ENCODE measurements at places on chromosomes 2 and 18.

DNA sequence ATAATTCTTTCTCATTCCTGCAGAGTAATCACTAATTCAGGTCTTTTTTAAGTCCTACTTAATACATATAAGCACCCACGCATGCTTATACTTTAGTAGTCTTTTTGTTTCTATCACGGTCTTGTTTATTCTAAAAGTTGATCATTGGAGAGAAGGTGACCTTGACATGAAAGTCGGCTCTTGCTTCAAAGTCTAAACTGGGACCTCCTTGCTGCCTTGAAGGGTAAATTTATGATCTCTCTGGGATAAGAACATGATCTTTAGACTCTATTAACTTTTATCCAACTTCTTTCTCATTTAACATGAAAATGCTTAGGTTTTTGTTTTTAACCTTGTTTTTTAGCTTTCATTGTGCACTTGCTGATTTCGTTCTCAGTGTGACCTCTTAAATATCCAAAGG is 792.3 kb downstream of the DPP10 start:
- DNase-seq = no peak

DNA sequence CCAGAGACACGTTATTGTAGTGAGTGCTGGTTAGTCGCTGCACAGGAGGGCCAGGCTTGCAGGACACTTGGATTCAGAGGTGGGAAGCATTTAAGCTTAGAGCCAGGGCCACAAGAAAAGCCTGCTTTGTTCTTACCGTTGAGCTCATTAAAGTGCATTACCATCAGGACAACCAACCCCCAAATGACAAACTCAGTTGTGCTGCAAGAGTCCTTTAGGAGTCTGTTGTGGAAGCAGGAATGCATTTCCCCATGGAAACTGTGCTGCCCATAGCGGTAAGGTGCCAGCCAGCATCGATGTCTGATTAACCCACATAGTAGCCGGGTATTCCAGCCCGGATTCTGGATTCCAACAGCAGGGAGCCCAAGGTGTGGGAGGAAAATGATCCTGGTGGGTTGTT is 23.4 kb upstream of the REEP1 start:
- no peak for DNase-seq

GRCh38 chr2:224099861-224100643 is 61.0 kb upstream of the SERPINE2 start:
- DNase-seq = no peak

GRCh38 chr2:45470531-45470930 is 140.5 kb downstream of the SRBD1 start:
- DNase-seq = no peak

GRCh38 chr2:12828980-12829379 is 112.2 kb downstream of the TRIB2 start:
- DNase-seq = no peak

- no peak for DNase-seq
These were observed 536 bp downstream of the XDH start for GRCh38 chr2:31413862-31414550.

- no peak for DNase-seq
These were observed 32.2 kb downstream of the GPR39 start for GRCh38 chr2:132448771-132449170.

DNA sequence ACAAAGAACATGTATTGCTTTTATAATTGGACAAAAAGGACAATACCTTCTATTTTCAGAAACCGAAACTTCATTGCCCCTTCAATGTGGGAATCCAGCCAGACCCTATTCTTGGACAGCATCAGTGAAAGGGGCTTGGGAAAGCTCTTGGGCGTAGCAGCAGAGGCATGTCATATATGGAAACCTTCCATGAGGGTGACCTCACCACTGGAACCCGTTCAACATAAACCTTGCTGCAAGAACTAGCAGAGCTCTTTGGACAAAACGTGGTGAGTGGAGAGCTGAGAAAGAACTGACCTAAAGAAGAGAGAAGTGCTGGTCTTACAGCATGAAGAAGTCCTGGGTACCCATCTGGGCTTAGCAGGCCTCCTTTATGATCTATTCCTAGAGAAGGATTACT is 22.7 kb upstream of the ACTG2 start:
- DNase-seq = no peak

DNA sequence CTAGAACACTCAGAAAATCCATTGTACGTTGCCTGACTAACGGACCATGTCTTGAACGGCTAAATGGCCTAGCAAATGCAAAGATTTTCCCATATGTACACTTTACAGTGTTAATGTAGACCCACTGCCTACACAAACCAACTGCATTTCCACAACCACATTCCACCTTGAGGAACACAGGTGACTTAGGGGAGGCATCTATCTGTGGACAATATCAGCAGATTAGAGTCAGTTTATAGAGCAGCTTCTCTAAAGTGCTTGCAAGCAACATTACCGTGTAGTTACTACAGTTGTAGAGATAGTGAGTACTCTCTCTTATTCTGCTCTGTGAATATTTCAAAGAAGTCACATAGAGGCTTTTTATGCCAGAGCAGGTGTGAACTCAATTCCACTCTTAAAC is 139.6 kb downstream of the TCF4 start:
- DNase-seq = no peak

DNA sequence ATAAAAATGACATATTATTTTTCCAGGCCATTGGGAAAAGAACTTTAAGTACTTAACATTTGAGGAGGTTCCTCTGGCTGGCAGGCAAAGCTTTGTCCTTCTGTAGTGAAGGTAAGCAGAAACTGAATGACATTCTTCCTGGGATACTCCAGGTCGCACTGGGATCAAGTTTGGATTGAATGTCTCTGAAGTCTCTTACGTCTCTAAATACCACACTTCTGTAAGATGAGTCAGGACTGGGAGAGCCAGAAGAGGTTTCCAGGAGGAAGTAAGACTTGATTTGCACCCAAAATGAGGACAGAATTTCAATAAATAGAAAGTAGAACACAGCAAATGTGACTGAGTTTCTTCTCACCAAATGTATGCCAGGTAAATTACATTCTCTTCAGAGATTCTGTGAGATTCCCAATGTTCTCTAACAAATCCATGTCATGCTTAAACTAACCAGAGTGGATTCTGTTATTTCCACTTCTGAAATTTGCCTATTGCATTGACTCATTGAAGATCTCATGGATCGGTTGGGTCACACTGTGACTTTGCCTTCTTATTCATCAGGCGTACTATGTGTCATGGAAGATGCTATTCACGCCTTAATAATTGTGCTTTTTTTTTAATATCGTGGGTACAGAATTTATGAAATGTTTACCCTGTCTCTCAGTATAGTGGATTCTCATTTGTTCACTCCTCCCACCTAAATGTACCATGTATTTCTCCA is 25.5 kb upstream of the VIT start:
- no peak for DNase-seq

DNA sequence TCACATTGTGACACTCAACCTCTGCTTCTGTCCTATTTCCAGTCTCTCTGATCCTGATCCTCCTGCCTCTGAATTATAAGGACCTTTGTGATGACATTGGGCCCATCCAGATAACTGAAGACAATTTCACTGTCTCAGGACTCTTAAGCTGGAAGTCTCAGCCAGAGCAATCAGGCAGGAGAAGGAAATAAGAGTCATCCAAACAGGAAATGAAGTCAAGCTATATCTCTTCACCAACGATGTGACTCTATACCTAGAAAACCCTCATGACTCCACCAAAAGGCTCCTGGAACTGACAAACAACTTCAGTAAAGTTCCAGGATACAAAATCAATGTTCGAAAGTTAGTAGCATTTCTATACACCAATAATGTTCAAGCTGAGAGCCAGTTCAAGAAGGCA is 29.3 kb upstream of the TWIST2 start:
- no peak for DNase-seq

DNA sequence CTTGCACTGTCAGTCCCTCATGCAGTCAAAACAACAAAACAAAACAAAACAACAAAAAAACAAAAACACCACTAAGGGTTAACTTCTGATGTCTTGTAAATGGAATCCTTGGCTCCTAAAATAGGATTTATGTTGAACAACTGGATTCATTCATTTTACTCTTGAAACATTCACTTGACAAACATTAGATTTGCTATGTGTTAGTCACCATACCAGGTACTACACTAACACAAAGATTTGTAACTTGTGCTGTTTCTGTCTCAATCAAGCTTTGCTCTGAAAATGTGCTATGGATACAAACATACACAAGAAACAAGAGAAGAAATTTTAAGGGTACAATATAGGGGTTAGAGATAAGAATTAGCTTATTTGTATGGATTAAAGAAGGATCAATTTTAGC is 812.8 kb downstream of the LRP1B start:
- DNase-seq = no peak

DNA sequence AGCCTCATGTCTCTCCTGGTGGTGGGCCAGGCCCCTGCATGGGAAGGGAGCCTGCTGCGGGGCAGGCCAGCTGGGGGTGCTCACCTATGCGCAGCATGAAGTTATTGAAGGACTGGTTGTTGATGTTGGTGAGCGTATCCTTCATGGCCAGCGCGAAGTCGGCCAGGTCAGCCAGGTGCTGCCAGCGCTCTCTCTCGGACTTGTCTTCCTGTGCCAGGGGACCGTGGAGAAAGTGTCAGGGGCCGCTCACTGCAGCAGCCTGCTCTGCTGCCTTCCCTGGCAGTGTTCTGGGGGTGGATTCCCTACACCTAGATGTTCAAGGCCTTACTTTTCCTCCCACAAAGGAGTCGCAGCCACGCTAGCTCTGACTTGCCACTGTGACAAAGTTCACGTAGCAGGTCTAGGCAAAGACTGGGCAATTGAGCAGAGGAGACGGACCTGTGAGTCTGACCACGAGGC is 28.2 kb downstream of the CENPO start:
- no peak for DNase-seq

DNA sequence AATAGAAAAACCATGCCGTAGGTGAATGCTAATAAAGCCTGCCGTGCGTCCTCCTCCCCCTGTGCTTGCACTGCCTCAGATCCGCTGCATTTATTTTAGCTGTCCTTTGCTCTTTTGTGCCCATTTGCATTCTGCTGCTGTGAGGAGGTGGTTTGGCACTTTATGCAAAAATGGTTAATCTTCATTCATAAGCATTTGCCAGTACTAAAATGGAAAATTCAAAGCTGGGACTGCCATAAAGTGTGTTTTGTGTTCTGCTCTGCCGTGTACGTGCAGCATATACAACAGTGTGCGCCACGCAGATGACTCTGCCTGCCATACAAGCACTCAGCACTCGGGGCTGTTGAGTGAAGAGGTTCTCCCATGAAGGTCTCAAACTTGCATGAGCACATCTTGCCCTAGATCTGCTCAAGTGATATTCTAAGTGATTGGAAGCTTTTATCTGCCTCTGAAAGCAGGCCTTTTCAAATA is 73.6 kb downstream of the SPATS2L start:
- no peak for DNase-seq

GRCh38 chr2:126506786-126507185 is 149.2 kb upstream of the GYPC start:
- DNase-seq = no peak

DNA sequence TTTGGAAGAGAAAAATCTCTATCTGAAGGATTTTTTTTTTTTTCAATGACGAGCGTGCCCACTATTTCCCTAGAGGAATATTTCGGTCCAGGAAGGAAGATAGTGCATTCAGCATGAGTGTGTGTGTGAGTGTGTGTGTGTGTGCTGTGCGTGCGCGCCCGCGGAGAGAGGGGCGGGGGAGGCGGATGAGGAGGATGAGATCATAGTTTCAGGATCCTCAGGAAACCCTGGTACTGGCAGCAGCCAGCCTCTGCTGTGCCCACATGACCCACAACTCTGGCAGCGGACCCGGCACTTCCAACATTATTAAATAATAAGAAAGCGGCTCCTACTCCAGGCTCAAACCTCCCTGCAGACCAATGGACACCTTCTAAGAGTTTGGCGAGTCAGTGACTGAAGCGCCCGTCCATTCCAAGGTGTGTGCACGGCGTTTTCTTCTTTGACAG is 217.0 kb upstream of the DTNA start:
- DNase-seq = no peak

GRCh38 chr2:164803776-164804466 is 37.7 kb downstream of the COBLL1 start:
- no peak for DNase-seq

DNA sequence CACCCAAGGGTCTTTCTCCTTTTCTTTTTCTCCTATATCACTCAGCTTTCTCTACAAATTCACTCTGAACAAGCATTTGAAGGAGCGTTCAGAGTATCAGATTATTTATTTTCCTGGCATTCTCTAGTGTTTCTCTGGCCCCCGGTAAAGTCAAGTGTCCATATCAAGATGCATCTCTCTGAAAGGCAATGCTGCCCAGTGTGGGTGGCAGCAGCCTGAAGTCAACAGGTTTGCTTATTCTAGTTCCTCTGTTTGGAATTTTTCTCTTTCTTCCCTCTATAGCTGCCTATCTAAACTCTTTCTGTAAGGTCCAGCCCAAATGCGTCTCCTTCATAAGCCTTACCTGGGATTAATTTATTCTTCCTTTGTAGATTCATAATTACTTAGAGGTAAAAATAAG is 526.2 kb upstream of the TNP1 start:
- DNase-seq = no peak

GRCh38 chr2:177433402-177433801 is 40.8 kb downstream of the AGPS start:
- DNase-seq = no peak

GRCh38 chr2:63737081-63737751 is 104.5 kb upstream of the UGP2 start:
- no peak for DNase-seq

- no peak for DNase-seq
These were observed 917.1 kb downstream of the DPP10 start for GRCh38 chr2:115359550-115359949.

DNA sequence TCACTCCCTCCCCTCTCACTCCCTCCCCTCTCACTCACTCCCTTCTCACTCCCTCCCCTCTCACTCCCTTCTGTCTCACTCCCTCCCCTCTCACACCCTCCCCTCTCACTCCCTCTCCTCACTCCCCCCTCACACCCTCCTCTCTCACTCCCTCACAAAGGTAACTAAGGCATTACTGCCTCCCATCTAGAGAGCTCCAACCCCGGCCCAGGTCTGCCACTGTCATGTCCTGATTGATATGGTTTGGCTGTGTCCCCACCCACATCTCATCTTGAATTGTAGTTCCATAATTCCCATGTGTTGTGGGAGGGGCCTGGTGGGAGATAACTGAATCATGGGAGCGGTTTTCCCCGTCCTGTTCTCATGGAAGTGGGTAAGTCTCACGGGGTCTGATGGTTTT is 359.9 kb upstream of the MYT1L start:
- DNase-seq = no peak

DNA sequence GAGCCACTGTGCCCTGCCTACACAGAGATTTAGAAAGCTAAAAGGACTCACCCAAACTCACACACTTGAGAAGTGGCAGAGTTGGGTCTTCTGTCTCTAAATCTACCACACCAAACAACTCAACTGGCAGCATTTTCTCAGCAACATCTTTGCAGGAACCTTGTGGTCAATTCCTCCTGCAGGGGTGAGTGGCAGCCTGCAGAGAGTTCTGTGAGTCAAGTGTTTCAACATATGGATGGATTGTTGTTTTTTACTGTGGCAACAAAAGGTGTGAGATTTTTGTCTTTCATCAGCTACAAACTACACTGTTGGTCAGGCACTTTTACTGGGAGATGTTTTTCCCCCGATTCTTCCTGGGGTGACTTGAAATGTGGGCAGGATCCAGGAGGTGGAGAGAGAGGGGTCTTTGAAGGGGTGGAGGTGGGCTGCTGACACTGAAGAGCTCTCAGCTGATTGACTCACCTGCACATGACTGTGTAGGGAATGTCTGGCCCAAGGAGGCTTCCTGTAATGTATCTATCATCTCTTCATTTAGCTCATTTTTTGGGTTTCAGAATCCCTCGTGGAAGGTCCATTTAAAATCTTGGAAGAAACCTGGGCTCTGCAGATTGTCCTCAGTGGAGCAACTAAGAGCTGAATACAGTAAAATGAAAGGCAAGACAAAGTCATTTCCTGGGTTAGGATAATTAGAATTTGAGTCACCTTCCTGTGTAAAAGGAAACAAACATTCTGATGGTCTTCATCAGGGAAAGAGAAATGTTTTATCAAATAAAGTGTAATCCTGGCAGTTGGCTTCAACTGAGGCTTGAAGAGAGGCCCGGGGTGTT is 98.6 kb downstream of the MSH2 start:
- no peak for DNase-seq
